ENCODE measurements at places on chromosomes 5 and 9.
A peak's percentile ranks its signal among the peaks of the same experiment; 100 is the strongest.

DNA sequence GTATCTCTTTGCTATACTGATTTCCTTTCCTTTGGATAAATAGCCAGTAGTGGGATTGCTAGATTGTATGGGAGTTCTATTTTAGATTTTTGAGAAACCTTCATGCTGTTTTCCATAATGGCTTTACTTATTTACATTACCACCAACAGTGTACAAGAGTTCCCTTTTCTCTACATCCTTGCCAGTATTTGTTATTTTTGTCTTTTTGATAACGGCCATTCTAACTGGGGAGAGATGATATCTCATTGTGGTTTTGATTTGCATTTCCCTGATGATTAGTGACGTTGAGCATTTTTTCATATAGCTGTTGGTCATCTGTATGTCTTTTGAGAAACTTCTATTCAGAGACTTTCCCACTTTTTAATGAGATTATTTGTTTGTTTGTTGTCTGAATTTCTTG, 25.8 kb downstream of the NADK2 start:
- DNase-seq, result no peak

GRCh38 chr9:126704892-126705766, 91.4 kb downstream of the LMX1B start:
- peak; percentile 70 for DNase-seq

- DNase-seq, result no peak
Observed at GRCh38 chr9:98182069-98182820, 10.2 kb downstream of the CORO2A start.

DNA sequence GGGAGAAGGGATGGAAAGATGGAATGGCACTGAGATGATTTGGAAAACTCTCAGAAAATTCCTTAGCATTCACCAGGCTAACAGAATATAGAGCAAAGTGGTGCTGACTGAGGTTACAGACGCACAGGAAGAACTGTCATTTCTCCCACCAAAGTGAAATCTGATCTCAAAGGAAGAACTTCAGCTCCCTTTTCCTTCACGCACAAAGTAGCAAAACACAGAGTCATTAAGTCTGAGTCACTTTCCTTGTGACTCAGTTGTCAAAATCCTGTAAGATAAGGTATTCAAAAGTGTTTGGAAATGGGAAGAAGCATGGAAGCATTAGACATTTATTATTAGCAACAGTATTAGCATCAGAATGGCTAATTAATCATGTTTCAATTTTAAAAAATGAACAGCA, 11.7 kb downstream of the MPDZ start:
- no peak for DNase-seq

DNA sequence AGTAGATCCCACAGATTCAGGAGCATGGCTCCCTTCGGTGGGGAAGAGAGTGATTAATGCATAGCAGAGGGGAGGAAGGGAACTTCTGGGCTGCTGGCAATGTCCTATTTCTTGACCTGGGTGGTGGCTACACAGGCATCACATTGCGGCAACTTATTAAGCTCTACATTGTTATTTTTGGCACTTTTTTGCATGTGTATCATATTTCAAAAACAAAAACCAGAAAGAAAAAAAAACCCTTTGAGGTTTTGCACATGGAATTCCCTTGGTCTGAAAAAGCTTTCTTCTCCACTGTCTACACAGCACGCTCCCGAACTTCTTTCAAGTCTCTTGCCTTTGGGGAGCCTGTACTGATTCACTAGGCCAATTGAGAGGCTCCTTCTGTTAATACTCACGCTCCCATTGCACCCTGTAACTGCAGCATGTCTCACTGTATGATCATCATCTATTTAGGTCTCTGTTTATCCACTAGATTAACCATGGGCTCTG, 25.1 kb downstream of the CEMIP2 start:
- DNase-seq, result no peak

DNA sequence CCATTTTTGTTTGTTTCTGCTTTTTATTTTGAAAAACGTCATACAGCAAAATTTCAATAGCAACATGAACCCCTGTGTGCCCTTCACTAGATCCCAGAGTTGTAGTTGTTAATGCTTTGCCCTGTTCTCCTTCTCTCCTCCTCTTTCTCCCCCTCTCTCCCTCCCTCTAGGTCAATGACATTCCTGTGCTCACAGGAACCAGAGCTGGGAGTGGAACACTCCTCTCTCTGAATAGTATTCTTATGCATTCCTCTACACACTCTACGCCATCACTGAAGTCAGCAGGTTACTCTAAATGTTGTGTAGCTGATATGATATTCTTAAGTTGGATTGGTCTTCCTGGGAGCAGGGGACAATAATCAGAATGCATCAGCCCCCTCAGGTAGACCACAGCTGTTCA, 243.4 kb downstream of the SYK start:
- DNase-seq, result no peak

- peak; percentile 15 for DNase-seq
Observed at GRCh38 chr9:126463426-126463825, 136.8 kb downstream of the MVB12B start.

GRCh38 chr5:83396662-83397061, 74.9 kb upstream of the VCAN start:
- DNase-seq, result no peak

DNA sequence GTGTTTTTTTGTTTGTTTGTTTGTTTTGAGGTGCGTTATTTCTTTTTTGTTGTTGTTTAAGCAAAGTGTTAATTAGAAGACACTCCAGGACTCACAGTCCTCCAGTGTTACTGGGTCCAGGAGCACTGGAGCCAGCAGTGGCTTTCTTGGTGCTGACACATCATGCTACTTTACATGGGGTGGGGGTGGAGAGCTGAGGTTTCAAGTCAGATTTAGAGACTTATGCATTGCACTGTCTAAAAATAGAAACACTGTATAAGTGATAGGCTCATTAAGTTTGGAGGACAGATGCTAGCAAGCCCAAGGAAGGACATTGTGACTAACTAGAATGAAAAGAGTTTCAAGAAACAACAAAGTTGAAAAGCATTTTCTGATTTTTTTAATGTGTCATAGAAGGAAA, 2209.2 kb downstream of the MAT2B start:
- DNase-seq, result no peak

DNA sequence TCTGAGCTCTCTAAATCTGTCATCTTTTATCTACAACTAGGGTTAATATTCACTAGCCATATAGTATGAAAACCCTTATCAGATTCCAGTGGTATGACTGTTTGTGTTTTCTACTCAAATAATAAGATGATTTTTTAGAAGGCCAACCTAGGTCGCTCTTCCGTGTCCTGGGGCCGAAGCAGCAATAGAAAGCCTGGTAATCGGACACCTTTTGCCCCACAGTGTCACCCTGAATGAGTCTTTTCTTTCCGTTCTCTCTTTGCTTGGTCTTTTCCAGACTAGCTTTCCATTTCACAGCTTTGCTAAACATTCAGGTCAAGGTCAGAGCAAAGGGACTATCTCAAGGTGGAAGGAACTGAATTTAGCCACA, 243.3 kb upstream of the ANKRD55 start:
- no peak for DNase-seq

DNA sequence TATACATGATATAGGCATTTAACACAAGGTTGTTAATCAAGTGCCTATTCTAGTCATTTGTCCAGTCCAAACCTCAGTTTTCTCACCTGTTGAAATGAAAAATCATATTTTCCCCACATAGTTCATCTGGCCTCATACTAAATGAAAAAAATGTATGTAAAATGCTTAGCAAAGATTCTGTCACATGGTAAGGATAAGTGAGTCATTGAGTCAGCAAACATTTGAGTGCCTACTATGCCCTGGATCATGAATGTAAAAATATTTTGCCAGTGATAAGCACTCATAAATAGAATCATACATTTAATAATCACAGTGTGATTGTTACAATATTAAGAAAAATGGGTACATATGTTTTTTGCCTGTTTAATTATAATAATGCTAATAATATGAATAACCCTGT, 181.2 kb upstream of the PAPPA start:
- DNase-seq, result no peak

GRCh38 chr5:168434746-168435321, 51.4 kb upstream of the RARS1 start:
- no peak for DNase-seq

DNA sequence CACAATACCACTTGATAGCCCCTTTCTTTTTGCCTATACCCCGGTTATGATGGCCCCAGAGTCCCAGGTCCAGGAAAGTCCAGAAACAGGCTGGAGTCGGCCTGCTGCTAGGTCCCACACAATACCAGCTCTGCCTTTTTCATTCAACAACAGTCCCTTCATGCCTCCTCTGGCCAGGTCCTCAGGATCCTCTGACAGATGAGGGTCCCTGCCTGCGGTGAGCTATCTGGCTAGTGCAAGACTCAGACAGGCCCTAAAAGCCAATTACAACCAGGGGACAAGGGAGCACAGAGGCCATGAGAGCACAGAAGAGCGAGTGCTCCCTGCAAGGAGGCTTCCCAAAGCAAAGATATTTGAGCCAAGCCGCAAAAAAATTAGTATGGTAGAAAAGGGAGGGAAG, 84.8 kb upstream of the ZBTB43 start:
- no peak for DNase-seq

- peak; percentile 17 for DNase-seq
Observed at GRCh38 chr9:95724253-95724991, 151.1 kb upstream of the ERCC6L2 start.

DNA sequence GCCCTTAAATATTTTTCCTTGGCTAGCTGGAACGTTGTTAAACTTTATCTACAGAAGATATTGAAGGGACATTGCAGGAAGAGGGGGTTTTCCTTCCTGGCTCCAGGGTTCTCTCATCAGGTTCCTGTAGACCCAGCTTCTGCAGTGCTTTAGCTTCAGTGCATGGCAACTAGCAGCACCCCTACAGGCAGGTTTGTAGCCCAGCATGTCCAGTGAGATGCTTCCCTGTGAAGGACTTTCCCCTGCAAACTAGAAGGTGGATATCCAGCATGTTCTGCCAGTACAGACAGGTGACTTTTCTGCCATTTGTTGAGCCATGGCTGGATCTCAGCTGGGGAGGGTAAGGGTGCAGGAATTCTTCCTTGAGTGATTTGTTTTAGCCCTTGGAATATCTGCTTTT, 10.4 kb downstream of the CCL28 start:
- no peak for DNase-seq

DNA sequence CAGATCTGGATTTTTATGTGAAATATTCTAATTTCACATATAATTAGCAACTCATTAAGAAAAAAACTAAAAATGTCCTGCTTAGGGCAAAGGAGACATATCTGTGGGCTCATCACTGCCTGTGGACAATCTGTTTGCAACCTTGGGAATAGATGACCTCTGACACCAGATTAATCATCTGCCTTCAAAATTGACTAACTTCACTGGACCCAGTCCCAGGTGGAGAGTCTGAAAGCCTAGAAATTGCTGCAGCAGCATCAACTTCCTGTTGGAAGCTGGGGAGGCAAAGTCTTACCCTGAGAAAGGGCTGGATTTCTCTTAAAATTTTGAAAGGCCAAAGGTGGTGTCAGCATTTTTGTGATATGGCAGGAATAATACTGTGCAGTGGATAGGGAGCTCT, 76.3 kb upstream of the TNC start:
- no peak for DNase-seq

GRCh38 chr5:2877522-2877921, 126.0 kb upstream of the IRX2 start:
- DNase-seq, result no peak

DNA sequence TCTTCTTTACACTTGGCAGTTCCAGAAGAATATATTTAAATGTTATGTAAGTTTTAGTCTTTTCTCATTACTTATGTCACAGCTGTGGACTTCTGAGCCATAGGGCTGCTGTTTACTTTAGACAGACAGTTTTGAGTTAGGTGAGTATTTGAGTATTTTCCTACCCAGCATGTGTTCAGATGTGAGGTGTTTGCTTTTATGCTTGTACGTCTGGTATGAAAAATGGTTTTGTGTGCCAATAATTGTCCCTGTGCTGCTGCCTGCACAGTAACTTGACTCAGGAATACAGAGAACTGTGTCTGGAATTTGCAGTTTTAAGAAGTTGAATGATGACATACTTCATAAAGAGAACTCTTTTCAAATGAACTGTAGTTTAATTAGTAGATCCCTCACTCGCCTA, 20.8 kb downstream of the MEGF10 start:
- no peak for DNase-seq

- no peak for DNase-seq
Observed at GRCh38 chr5:90657788-90658187, 99.2 kb downstream of the ADGRV1 start.

GRCh38 chr5:132837868-132838267, 7.4 kb upstream of the SHROOM1 start:
- no peak for DNase-seq

DNA sequence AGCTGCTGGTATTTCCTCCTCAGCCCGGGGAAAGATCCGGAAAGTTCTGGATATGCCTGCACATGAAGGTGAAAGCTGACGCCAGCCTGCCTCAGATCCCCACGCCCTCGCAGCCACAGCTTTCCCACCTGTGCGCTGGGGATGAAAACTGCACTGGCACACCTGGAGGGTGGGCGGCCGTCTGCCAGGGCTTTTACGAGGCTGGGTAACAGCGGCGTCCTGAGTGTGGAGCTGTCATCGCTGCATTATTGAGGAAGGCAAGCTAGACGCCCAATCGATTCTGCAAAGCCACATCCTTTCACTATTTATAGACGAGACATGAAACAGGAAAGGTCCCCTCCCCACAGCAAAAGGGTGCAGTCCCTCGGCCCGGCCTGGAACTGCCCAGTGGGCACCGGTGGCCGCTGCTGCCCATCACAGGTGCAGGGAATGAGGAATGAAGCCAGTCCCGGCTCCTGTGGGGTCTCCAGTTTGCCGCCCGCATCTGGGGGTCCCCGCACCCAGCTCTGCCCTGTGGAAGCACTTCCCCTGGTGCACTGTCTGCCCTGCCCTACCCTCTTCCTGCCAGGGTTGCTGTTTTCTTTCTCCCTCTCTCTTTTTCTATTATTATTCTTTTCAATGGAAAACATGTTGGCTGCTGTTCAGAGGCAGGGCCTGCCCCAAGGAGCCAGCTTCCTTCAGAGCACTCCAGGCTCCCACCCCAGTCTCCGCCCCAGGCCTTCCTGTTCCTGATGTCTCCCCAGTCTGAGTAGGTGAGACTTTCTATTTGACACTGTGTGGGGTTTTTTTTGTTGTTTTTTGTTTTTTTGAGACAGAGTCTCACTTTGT, 7.0 kb downstream of the NOTCH1 start:
- no peak for DNase-seq

- no peak for DNase-seq
Observed at GRCh38 chr5:144697847-144698262, 527.2 kb downstream of the KCTD16 start.

DNA sequence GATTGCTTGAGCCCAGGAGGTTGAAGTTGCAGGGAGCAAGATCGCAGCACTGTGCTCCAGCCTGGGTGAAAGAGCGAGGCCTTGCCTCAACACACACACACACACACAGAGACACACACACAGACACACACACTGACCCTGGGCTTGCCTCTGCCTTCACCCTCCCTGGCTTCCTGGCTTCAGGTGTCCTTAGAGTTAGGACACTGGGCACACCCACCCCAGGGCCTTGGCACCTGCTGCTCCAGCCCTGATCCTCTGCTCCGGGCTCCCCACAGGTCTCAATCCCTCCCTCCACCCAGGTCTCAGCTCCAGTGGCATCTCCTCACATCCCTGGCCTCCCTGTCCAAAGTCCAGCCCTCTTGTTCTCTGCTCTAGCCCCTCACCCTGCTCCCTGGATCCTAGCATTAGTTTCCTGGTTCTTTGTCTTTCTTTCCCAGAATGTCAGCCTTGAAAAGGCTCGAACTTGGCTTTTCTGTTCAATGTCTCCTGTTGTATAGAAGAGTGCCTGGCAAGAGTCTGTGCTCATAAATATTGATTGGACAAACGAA, 212.9 kb downstream of the C9orf50 start:
- DNase-seq, result no peak

Measured in breast epithelium (tissue), 4 donors.